ENCODE measurements at places on chromosomes 4 and X.

DNA sequence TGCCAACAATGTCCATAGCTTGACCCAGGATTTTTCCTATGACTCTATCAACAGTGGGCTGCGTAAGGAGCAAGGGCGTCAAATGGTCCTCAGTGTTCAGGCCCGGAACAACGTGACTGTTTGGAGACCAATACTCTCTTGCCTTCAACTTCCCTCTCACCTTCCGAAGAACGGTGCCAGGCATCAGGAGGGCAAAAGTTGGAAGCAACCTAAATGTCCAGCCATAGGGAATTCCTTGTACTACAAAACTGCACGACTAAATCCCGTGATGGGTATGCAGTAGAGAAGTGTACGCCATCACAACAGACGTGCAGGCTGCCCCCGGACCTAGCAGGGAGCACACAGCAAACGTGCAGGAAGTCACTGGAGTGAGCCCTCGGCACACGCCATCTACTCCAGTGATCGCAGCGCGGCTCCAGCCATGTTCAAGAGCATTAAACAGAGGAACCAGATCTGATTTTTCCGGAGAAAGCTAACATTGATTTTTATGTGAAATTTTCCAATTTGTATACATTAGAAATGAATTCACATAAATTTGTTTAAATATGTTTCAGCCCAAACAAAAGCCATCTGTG, 79.0 kb downstream of the JAKMIP1 start:
- DNase-seq = no peak

DNA sequence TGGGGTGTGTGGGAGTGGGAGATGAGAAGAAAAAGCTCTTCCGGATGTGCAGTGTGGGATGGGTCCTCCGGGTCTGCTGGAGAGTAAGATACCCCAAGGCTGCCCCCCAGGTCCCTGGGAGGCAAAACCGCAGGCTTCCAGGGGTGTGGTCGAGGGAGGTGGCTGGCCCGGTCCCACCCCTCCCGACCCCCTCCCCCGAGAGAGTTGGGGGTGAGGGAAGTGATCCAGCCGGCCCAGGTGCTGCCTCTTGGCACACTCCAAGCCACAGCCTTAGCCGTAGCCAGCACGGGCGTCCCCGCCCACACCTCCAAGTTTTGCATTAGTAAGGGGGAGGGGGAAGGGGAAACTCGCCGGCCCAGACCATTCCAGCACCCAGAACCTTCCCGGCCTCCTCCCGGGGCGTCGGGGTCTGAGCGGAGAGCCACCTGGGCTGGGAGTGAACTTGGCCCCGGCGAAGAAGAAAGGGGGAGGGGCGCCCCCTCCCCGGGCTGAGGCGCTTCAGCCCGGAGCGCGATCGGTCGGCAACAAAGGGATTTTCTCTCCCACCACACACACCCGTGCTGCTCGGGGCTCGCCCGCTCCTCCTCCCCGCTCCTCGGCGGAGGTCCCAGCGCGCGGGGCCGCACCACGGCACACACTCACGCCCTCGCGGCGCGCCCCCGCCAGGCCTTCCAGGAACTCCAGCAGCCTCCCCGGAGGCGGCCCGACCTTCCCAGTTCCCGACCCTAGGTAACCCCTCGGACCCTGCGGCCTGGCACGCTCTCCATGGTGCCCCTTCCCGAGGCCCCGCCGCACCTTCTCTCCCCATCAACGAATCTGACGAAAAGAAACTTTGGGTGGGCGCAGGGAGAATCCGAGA, 14.4 kb downstream of the BCOR start:
- no peak for DNase-seq

DNA sequence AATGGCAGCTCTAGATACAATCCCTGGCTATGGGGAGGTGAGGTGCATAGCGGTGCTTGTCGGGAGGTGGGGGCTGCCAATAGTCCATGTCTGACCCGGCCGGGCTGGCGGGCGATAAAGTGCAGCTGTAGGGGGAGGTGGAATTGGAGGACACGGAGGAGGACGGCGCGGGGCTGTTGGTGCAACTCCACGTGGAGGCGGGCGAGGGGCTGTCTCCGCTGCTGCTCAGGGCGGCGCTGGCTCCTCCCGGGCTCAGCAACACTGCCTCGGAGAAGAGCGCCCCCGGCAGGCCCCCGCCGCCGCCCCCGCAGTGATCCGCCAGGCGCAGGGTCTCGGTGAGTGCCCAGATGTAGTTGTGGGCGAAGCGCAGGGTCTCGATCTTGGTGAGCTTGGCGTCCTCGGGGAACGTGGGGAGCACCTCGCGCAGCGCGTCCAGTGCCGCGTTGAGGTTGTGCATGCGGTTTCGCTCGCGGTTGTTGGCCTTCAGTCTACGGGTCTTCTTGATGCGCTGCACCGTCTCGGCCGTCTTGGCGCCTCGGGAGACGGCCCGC, 1.3 kb downstream of the NEUROG2 start:
- peak; percentile 11 for DNase-seq

DNA sequence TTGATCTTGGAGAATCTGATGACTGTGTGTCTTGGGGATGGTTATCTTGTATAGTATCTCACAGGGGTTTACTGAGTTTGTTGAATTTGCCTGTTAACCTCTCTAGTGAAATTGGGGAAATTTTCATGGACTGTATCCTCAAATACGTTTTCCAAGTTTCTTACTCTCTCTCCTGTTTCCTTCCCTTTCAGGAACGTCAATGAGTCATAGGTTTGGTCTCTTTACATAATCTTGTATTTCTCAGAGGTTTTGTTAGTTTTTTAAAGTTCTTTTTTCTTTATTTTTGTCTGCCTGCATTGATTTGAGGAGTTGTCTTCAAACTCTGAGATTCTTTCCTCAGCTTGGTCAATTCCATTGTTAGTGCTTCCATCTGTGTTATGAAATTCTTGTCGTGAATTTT, 227.7 kb upstream of the GPRIN3 start:
- DNase-seq = no peak

- DNase-seq = no peak
Observed at GRCh38 chr4:37066159-37066558, 178.4 kb upstream of the NWD2 start.

DNA sequence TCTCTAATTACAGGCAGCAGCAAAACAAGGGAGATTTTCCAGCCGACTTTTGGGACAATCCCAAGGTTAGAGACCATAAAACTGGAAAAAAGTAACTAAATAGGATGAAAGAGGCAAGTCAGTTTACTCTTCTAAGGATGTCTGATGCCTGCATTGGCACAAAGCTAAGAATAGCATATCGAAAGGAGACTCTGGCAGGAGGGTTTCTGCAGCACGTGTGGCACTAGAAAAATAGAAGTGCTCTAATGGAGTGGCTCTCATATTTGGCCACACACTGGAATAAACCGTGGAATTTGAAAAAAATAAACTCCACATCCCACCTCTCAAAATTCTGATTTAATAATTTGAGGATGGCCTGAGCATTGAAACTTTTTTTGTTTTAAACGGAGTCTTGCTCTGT, 77.2 kb upstream of the ARSJ start:
- DNase-seq = no peak

GRCh38 chr4:151694961-151695720, 65.7 kb downstream of the GATB start:
- no peak for DNase-seq

DNA sequence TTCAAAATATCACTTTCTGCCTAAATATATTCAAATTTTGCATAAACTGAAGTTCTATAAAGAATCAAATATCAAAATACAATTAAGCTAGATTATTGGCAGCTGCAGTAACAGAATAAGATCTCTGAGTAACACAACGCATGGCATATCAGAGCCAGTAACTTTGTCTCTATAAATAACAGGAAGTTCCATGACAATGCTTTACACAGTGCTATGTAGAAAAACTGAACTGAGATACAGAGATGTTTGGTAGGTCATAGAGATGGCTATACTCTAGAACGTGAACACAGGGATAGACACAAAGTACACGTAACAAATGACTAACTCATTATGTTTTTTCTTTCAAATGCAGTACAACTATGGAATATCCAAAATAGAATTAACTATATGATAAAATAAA, 18.2 kb downstream of the UBE2D3 start:
- no peak for DNase-seq

GRCh38 chr4:14924812-14925344, 77.4 kb upstream of the CPEB2 start:
- DNase-seq = no peak

- DNase-seq = no peak
Observed at GRCh38 chr4:30722359-30723200, 2.4 kb downstream of the PCDH7 start.

All from iris pigment epithelial cell (primary cell).